CD4-positive, CD25-positive, alpha-beta regulatory T cell (primary cell): ENCODE measurements at places on chromosomes 4 and X.

DNA sequence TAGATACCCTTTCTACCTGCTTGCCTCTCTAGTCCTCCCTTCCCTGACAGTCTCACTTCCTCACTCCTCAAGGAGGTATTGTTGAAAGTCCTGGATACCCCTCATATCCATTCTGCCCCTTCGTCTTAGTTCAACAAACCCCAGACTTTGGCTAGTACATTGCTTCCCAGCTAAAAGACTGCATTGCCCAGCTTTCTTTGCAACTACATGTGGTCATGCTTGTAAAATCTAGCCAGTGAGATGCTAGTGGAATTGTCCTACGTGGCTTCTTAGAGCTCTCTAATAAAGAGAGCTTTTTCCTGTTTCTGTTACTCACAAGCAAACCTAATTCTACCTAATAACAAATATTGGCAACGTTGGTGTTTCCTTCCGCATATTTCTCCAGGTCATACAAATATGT lies 237.9 kb upstream of the PSAPL1 start:
- DNase-seq = no peak

DNA sequence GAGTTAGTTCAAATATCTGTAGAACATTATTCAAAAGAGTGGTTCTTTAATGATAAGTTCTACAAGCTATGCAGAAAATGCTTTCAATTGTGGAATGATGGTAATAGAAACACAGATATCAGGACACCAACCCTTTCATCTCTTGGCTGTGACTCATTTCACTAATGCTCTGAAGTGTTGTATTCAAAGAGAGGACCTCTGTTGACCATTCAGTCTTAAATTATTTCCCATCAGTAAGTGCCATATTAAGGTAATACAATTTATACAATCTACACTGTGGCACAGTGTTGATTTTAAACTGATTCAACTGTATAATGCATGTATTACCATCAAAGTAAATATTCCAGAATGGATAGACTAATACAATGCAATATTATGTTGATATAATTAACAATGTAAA lies 289.0 kb upstream of the ADGRL3 start:
- no peak for DNase-seq

DNA sequence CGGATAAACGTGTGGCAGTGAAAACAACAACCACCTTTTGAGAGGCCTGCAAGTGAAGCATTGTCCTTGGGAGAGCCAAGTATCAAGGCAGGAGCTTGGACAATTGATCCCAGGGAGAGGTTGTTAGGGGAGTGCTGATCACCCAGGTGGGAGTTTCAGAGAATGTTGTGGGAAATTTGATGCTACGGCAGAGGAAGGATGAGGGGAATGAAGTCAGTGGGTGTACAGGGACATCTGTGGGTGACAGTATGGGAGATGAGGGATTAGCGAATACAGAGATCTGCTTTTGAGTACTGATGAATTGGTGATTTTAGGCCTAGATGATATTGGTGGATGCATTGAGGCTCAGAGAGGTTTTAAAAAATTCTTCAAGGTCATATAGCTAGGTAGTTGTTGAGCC lies 4.3 kb downstream of the GNL3L start:
- no peak for DNase-seq

DNA sequence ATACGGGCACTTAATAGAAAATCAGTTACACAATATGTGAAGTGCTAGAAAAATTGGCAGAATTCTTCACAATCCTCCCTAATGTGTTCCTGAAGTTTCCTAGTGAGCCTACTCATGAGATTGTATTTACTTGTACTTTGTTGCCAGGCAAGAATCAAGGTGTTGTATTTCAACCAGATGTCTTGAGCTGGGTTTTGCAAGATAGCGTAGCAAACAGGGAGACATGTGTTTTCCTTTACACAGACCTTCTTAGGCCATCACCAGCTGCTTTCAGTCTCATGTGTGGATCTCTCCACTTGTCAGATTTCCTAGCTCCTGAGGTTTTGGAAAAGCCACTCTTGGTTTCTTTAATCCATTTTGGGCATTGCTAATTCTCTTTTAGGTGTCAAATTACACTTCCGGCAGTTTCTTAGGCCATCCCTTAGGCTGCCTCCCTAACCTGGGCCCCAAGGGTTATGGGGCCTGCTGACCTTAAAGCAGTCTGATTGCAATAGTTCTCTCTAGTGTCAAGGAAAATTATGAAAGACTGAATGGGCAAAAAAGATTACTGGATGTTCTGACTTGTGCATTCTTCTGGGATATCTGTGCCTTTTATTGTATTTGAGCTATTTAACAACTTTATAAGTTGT lies 12.2 kb upstream of the EDA start:
- DNase-seq = no peak

DNA sequence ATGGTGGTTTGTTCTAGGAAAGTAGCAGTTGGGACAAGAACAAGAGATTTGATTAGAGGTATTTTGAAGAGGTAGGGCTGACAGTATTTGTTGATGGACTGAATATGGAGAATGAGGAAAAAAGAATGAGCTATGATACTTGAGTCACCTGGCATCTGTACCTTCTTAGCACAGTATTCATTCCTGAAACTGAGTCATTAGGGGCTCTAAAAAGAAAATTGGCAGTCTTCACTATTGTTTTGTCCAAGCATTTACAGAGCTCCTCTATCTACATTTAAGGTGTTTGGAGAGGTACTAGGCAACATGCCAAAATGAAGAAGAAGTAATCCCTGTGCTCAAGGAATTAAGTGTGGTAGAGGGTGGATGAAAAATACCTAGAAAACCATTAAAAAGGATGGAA lies 165.8 kb downstream of the SHROOM4 start:
- DNase-seq = no peak

- DNase-seq = no peak
Observed at GRCh38 chr4:73244945-73245601, 13.5 kb downstream of the ANKRD17 start.

DNA sequence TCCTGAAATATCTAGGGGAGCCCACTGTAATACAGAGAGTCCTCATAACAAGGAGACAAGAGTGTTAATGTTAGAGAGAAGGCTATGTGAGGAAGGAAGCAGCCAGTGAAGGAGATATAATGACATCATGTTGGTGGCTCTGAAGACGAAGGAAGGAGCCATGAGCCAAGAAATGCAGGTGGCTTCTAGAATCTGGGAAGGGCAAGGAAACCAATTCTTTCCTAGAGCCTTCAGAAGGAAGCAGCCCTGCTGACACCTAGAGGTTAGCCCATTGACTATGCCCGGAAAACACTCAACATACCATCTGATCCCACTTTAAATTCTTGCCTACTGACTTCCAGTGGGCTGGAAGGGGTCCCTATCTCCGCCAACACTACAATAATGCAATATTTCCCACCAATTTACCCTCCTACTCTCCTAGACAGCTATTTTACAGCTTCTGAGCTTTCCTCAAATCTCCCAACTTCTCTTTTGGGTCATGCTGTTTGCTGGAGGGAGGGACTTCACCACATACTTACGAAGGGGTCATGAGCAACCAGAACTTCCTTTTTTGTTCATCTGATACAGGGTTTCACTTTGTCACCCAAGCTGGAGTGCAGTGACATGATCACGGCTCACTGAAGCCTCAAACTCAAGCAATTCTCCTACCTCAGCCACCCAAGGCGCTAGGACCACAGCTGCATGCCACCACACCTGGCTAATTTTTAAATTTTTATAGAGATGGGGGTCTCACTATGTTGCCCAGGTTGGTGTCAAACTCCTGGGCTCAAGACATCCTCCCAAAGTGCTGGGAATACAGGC lies 25.2 kb upstream of the G3BP2 start:
- no peak for DNase-seq

GRCh38 chrX:17984415-17984814 lies 123.3 kb upstream of the RAI2 start:
- DNase-seq = no peak

- DNase-seq = no peak
Observed at GRCh38 chr4:3730422-3731190, 35.6 kb upstream of the ADRA2C start.

DNA sequence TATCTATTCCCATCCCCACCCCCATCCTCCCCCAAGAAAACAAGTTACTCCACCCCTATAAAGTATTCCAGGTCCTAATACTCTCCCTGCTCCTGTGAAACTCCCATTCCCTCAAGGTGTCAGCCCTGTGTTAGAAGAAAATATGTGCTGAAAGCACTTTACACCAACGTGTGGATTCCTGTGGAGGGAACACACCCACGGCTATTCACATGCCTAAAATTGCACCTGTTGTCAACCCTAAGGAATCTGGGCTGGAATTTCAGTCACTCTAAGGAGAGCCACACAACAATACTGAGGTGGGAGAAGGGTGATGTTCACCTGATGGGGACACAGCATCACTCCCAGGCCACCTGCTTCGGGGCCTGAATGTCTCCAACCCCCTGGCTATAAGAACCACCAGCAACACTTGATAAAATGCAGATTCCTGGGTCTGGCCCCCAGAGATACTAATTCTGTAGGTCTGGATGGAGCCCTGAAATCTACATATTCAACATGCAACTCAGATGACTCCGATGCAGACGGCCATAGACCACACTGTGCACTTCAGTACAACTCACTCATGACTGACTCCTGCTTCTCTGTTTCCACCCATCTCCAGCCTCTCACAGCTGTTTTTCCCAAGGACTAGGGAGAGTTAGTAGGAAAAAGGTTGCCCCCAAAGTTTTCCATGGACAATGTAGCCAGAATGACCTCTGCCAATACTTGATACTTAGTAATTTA lies 15.8 kb downstream of the SCD5 start:
- DNase-seq = no peak

DNA sequence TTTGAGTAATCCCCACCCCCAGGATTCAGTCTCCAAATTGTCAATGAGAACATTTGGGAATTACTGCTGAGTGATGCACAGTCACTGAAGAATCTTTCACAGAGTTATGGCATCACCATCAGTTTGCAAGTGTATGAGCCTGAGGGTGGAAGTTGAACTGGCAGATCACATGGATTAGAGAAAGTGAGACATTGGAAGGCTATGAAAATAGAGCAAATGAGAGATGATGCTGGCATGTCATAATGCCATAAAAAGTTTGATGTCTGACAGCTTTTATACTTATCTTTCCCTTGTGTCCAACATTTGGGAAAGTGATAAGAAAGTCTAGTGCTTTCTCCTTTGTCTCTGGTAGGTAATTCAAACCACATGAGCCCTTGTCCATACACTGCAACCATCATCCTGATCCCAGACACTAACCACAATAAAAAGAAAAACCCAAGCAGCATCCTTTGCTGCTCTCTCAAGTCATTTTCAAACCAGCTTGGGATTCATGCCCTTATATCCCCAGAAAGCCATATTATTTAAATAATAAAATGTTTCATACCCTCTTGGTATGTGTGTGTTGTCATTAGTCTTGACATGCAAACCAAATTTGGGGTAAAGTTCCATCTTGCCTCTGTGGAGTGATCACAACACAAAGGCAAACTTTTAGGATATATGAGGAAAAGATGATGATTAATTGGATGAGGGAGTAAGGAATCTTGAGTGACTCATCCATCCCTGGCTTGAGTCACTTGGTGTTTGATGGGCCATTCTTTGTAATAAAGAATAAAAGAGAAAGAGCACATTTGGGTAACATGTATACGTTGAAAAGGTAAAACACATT lies 438.9 kb downstream of the GRXCR1 start:
- DNase-seq = no peak

DNA sequence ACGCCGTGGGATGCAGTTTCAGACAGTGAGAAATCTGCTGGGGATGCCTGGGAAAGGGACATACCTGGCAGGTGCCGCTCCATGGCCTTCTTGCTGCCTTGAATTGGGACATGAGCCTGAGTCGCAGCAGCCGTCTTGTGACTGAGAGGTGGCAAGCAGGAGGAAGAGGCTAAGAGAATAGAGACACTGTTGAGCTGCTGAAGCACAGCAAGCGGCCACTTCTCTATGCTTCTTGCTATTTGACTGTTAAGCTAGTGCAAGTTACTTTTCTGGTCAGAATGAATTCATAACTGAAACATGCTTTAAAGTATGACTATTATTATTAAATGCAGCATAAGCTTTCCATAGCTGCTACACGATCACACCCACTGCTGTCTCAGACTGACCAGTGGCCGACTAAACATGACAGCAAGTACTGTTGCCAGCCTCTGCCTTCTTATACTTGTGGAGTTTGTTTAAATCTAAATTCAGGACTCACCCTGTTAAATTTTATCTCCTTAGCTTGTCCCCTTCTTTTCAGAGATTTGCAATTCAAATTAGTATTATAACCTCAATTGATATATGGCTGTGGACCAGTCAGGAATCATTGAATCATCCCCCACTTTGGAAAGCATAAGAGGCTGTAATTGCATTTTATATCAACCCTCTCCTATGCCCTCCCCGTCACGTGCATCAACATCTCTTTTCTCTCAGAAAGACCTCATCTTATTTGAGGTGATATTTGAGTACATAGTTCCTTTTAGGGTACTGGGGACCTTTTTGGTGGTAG lies 24.8 kb upstream of the ACSL1 start:
- no peak for DNase-seq

GRCh38 chrX:118565853-118566252 lies 70.2 kb downstream of the DOCK11 start:
- no peak for DNase-seq

DNA sequence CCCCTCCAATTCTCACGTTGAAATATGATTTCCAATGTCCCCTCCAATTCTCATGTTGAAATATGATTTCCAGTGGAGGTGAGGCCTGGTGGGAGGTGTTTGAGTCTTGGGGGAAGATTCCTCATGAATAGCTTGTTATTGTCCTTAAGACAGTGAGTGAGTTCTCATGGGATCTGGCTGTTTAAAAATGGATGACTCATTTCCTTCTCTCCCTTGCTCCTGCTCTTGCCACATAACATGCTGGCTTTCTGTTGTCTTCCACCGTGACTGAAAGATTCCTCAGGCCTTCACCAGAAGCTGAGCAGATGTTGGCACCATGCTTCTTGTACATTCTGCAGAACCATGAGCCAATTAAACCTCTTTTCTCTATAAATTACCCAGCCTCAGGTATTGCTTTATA lies 346.8 kb upstream of the TECRL start:
- DNase-seq = no peak

GRCh38 chr4:93437991-93438390 lies 390.6 kb upstream of the ATOH1 start:
- no peak for DNase-seq
